Activated CD4-positive, CD25-positive, alpha-beta regulatory T cell treated with anti-CD3 and anti-CD28 coated beads, Interleukin-2, amount 50 U/mL, for 24 hours (primary cell): ENCODE measurements at places on chromosomes 16 and 17.

GRCh38 chr17:80921159-80921558 is 70.5 kb upstream of the CHMP6 start:
- ATAC-seq = no peak

DNA sequence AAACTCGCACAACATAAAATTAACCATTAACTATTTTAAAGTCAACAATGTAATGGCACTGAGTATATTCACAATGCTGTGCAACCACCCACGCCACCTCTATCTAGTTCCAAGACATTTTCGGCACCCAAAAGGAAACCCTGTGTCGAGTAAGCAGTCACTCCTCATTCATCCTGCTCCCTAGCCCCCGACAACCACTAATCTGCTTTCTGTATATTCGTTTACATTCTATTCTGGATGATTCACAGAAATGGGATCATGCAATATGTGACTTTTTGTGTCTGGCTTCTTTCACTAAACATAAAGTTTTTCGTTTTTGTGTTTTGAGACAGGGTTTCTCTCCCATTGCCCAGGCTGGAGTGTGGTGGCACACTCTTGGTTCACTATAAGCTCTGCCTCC is 42.2 kb upstream of the HAPSTR1 start:
- ATAC-seq = no peak

- ATAC-seq = no peak
These were observed 11.4 kb upstream of the CCL1 start for GRCh38 chr17:34374457-34374856.

DNA sequence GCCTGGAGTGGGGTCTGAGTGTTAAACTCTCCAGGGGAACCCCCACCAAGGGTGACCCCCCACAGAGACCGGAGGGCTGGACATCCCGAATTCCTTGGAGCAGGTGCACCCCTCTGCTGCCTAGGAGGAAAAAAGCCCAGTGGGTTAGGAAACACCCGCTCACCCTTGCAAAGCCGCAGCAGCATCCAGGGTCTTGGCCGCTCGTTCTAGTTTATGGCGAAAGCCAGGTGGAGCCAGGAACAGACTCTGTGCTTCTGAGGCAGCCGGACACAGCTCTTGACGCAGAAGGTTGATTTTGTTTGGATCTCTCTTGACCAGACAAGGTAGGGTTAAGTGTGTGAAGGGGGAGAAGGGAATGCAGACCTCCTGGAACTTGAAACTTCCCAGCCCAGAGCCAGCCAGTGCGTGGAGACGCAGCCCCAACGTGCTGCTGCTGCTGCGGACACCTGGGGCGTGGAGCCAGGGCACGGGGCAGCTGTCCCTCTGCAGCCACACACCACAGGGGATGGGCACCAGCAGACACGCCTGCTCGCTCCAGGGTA is 154.5 kb downstream of the LAT start:
- no peak for ATAC-seq
